ENCODE measurements at places on chromosomes 5 and 9.

- DNase-seq = peak; percentile 57
- H3K27ac ChIP-seq = peak overlapping the region; percentile 6
Measured at GRCh38 chr5:146101646-146102045, 3.7 kb downstream of the PLAC8L1 start.

DNA sequence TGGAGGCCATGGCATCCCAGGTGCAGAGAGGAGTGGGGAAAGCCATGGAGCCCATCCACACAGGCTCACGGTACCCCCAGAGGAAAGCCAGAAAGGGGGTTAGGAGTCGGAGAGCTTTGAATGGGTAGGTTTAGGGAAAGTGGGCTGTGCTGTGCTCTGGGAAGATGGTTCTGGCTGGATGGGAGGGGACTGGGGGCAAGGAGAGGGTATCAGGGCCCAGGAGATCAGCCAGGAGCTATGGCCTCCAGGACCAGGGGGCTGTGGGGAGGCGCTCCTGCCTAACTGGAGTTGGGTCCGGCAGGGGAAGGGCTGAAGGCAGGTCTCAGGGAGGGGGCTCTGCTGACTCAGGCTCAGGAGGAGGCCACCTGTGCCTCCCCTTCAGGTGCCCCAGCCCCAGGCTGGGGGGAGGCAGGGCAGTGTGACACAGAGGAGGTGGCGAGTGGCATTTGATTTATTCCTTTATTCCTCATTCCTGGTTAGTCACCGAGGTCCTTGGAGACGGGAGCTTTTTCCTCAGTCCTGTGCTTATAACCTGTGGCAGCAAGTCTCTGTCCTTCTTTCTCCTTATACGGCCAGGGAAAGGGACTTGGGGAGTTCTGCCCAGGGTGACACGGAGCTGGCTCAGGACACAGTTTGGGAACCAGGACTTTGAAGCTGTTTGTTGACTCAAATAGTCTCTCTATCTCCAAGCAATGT lies 60.8 kb downstream of the TSTD2 start:
- no peak overlapping the region for H3K27ac ChIP-seq
- H3K4me3 ChIP-seq = no peak overlapping the region
- no peaks in the 10 kb centered on the region for H3K36me3 ChIP-seq
- H3K27me3 ChIP-seq = no peaks in the 10 kb centered on the region

GRCh38 chr9:96554326-96554725 lies 65.3 kb downstream of the CDC14B start:
- H3K4me3 ChIP-seq = no peak overlapping the region
- no peak overlapping the region for H3K27ac ChIP-seq
- H3K36me3 ChIP-seq = no peaks in the 10 kb centered on the region
- no peaks in the 10 kb centered on the region for H3K4me1 ChIP-seq

GRCh38 chr5:67732921-67733320 lies 482.6 kb upstream of the PIK3R1 start:
- no peak for DNase-seq
- no peak overlapping the region for H3K27ac ChIP-seq
- H3K36me3 ChIP-seq = peaks cover 7% of the 10 kb centered on the region

- H3K27ac ChIP-seq = no peak overlapping the region
- DNase-seq = no peak
- no peaks in the 10 kb centered on the region for H3K27me3 ChIP-seq
- no peaks in the 10 kb centered on the region for H3K36me3 ChIP-seq
Measured at GRCh38 chr5:79834754-79835714, 145.4 kb downstream of the CMYA5 start.

DNA sequence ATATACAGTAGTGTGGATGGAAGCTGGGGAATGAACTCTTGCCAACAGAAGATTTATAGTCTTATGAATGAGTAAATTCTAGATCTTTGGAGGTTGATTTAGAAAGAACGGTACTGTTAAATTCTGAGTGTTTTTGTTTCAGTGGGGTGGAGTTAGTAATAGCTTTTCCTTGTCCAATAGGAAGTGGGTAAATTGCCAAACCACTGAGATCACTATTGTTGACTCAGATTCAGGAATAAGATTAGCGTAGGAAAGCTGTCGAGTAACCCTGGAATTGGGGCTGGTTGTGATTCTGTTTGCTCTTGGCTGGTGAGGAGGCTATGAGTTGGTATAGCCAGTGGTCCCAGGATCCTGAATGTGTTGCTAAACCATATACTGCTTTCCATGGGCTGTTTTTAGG lies 155.6 kb downstream of the ARHGAP26 start:
- no peak for DNase-seq
- no peaks in the 10 kb centered on the region for H3K27me3 ChIP-seq
- no peak overlapping the region for H3K27ac ChIP-seq
- H3K4me3 ChIP-seq = no peak overlapping the region
- H3K4me1 ChIP-seq = no peaks in the 10 kb centered on the region

- peaks cover 6% of the 10 kb centered on the region for H3K36me3 ChIP-seq
- H3K4me1 ChIP-seq = no peaks in the 10 kb centered on the region
- H3K27me3 ChIP-seq = no peaks in the 10 kb centered on the region
- no peak overlapping the region for H3K4me3 ChIP-seq
Measured at GRCh38 chr5:172379481-172379880, 74.8 kb downstream of the SH3PXD2B start.

GRCh38 chr5:32760091-32760509 lies 49.0 kb downstream of the NPR3 start:
- no peak overlapping the region for H3K4me3 ChIP-seq
- H3K27ac ChIP-seq = no peak overlapping the region
- no peaks in the 10 kb centered on the region for H3K4me1 ChIP-seq
- no peaks in the 10 kb centered on the region for H3K27me3 ChIP-seq
- no peaks in the 10 kb centered on the region for H3K36me3 ChIP-seq

All from neural progenitor cell (in vitro differentiated cells).